ENCODE measurements at places on chromosomes 13 and 19.

GRCh38 chr13:95349267-95349666 is 48.0 kb upstream of the ABCC4 start:
- no peak for DNase-seq

GRCh38 chr13:110308656-110309359 is 1.7 kb downstream of the COL4A2 start:
- no peak for DNase-seq

DNA sequence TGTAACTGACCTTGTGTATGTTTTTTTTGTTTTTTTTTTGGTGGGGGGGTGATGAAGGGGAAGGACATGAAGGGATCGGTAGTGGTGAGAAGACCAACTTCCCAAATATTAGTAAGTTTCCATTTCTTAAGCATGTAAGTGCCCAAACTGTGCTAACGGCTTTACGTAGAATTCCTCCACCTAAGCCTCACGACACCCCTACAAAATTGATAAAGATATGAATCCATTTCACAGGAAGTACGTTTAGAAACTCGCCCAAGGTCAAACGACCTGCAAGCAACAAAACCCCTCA is 649 bp downstream of the UQCRFS1 start:
- DNase-seq: no peak

DNA sequence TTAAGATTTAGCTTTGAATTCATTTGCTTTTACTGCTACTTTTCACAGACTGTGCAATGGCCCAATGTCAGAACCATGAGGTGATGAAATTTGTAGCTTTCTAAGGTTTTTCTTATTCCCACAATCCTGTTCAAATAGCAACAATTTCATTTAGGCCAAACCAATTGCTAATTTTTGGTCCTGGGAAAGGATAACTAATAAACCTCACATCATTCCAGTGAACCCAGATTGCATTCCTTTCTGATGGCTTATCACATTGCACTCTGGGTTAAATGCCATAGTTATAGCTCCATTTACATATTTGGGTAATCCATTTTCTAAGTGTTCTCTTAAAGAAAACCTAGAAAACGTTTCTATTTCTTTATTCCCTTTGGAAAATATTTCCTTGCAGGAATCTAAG is 22.9 kb upstream of the POMP start:
- DNase-seq: no peak

DNA sequence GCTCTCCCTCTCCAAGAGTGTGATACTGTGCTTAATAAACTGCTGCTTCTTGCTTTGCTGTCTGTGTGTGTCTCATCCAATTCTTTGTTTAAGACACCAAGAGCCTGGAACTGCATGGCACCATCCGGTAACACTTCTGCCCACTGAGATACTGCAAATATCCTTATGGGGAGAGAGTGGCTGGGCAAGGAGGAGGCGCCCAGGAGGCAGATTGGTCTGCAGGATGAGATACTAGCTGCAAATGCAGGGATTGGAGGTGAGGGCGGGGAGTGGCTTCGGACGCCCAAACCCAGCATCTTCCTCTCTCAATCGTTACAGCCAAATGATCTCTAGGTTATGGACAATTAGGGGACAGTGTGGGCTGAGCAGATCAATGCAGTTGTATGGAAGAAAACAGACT is 1.7 kb upstream of the SIGLEC7 start:
- no peak for DNase-seq

GRCh38 chr13:91889641-91890040 is 491.2 kb downstream of the GPC5 start:
- DNase-seq: no peak

DNA sequence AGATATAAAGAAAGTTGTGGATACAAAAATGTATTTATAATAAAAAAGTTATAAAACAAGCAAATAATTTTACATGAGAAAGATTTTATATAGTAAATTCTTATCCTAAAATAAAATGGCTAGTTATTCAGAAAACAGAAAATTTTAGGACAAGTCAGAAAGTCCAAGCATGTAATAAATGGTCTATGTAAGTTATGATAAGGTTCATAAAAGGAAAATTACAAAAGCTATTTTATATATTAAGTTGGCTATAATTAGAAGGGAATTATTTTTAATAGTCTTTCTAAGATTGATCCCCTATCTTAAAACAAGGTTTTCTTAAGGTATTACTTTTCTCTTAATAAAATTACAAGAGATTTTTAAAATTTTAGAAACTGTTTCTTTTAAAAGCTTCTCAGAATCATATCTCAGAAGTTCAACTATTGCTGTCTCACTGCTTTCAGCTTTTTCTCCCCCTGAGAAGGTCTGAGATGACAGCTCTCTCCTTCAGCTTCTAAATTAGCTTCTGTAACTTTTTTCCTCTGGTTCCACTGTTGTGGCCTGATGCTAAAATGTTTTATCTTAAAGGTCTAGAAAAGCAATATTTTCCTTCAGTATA is 8.7 kb downstream of the CCDC169 start:
- DNase-seq: no peak

DNA sequence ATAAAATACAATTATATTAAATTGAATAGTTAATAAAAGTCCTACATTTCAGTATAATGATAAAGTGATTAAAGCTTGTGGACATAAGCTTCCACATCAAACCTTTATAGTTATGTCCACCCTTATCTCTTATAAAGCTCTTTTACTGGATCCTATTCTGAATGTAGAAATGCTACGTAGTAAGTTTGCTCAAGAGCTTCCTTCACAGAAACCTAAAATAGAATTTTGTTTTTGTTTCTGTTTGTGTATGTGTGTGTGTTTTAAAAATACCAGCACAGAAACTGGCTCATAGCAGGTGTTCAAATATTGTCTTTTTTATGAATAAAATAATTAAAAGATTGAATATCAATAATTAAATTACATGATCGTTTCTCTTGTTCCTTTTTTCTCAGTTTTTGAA is 21.0 kb upstream of the UFM1 start:
- no peak for DNase-seq

GRCh38 chr13:44410328-44410859 is 36.8 kb downstream of the SERP2 start:
- DNase-seq: no peak

- DNase-seq: no peak
These were observed 66.4 kb downstream of the SPACA7 start for GRCh38 chr13:112442483-112443090.

GRCh38 chr13:51524829-51525566 is 59.3 kb upstream of the WDFY2 start:
- DNase-seq: no peak

DNA sequence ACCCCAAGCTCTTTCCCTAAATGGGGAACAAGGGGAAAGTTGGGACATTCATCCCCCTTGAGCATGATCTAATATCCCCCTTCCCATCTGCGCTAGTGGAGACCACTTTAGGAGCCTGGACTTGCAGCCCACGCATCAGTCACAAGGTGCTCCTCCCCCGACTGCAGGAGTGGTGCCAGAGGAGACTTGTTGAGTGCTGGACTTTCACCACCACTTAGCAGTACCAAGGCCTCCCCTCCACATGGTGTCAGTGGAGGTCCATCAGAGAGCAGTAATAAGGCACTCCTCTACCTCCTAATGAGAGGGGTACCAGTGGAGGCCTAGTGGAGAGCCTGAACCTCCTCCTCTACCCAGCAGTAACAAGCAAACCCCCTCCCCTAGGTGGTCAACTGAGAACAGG is 22.5 kb downstream of the CAB39L start:
- DNase-seq: no peak

DNA sequence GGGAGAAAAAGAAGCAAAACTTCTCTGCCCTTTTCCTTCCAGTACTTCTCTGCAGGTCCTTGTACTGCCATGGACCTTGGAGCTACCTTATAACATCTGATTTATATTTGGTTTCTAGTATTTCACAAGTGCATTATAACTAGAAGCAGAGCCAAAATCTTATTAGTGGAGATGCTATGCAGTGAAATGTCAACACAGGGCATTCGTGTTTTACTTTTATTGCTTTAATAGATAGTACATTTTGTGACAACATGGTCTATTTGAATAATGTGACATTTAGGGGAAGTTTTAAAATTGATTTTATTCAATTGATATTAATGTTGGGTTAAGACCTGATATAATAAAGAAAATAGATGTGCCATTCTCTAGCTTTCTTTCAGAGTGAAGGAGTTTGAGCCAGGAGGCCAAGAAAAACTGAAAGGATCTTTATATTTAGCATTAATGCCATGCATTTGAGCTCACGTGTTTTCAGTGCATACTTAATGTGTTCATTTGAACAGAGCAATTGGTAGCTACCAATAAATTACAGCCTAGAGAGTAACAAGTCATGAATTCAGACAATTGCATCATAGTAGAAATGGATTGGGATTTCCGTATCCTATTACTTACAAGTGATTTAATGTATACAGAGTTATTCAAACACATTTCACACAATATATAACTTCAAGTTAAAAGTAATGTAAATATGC is 863.8 kb downstream of the GPC5 start:
- DNase-seq: no peak

GRCh38 chr13:82569581-82569980 is 1312.7 kb downstream of the SLITRK1 start:
- no peak for DNase-seq

DNA sequence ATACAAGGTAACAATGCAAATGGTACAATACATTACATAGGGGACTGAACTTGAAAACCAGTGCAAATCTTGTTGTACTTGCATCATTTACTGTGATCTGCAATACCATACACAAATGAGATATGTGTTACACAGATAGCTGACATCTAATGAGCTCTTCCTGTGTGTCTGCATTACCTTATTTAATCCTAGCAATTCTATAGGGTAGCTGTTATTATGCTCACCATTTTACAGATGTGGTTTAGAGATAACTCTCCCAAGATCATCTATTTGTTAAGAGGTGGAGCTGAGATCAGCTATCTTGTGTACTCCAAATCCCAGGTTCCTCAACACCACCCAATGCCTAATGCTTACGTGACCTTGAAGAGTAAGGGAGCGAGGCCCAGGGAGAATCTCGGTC is 21.4 kb upstream of the SERP2 start:
- no peak for DNase-seq

GRCh38 chr19:35461060-35461459 is 13.0 kb downstream of the FFAR2 start:
- DNase-seq: no peak

GRCh38 chr19:50890422-50891252 is 17.4 kb downstream of the KLK2 start:
- DNase-seq: no peak

- DNase-seq: no peak
These were observed 218.0 kb downstream of the RGCC start for GRCh38 chr13:41675306-41675705.

GRCh38 chr13:83666141-83666540 is 216.1 kb downstream of the SLITRK1 start:
- no peak for DNase-seq

- no peak for DNase-seq
These were observed 11.4 kb downstream of the VSTM2B start for GRCh38 chr19:29537181-29537580.

- DNase-seq: no peak
These were observed 66.1 kb downstream of the FGF9 start for GRCh38 chr13:21736926-21737325.

DNA sequence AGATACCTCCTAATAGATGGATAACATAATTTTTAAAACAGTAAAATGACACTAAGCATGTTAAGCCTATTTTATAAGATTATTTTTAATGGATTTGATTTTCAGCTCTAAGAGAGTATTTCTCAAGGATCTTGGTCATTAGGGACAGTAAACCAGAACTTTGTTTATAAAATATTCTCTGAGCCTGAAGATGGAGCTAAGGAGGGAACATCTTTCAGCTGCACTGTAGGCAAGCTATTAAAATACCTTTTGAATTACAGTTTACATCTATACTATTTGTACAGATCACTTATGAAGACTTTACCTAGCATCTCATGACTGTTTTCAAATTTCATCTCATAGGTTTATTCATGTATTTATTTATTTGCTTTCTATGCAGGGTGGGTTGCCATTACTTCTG is 345.3 kb downstream of the MYO16 start:
- DNase-seq: no peak

- DNase-seq: no peak
These were observed 441.6 kb downstream of the TDRD3 start for GRCh38 chr13:60838581-60838980.

- DNase-seq: no peak
These were observed 666 bp downstream of the CELF5 start for GRCh38 chr19:3225169-3225485.

- DNase-seq: peak; percentile 37
These were observed 22.2 kb downstream of the RASA3 start for GRCh38 chr13:114110091-114110829.

DNA sequence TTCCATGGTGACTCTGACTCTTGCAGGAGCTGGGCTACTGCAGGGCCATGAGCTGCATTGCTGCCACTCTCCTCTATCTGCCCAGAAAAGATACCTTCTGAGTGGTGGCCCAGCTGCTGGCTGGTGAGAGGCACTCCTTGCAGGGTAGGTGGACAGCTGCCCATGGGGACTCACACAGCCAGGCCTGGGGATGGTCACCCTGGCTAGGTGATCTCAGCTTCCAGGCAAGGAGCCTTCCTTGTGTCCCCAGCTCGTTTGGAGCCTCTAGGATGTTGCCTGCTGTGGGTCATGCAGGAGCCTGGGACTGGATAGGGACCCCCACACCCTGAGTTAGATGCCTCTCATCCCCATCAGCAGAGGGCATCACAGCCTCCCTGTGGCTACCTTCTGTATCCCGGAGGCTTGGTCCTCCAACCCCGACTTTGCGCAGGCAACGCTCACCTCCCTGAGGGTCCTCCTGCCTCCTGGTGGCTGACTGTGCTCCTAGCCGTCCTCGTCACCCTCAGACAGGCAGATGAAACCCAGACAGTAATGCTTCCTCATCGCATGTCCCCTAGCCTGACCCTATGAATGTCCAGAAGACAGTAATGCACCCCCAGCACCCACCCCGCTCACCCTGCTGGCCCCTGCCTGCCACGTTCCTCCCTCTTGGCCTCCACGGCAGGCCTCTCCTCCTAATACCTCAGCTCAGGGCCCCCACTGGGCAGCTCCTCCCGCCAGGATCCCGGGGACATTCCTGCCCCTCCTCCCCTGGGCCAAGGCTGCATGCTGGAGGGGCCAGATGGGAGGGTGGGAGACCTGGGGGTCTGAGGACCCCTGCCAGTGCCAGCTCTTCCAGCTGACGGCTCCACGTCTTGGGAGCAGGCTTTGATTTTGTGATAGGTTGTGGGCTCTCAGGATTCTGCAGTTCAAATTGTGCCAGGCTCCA is 13.6 kb upstream of the ZNF14 start:
- DNase-seq: no peak

- no peak for DNase-seq
These were observed 23.3 kb downstream of the EXOSC8 start for GRCh38 chr13:37023871-37024270.

DNA sequence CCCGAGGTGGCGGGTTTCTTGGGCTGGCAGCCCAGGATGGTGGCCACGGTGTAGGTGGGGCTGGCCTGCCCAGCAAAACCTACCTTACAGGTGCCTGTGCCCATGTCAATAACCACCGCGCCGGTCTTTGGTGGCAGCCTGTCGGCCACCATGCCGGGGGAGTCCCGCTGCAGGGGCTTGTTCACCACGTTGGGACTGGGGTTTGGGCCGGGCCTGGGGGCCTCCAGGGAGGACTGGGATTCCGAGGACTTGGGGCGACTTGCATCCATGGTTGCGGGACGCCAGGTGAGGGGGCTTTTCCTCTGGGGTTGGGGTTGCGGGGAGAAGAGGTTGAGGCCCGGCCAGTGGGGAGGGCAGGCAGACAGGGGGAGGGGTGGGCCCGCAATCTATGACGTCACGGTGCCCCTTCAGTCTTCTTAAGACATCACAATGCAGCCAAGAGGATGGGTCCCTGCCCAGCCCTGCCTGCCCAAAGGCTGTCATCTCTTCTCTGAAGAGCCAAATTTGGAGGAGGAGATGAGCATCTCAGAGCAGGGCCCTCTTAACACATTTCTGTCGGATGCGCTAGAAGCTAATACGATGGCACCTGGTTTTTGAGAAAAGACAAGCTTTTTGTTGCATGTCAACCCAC is at the start of gene ACTL9:
Gene ACTL9, minus strand, starts transcription at position 363 of the 631 bp plus-strand sequence. Its CDS starts 94 bp downstream, at position 269.
- DNase-seq: no peak
